Natural killer cell (primary cell): ENCODE measurements at places on chromosomes 12 and 14. TPM values are rescaled to one million over a fixed set of nuclear protein-coding genes. Genes with fewer than 3 reads are reported as not detected.

The XPOT gene
- total RNA-seq, result 39.8 TPM

DNA sequence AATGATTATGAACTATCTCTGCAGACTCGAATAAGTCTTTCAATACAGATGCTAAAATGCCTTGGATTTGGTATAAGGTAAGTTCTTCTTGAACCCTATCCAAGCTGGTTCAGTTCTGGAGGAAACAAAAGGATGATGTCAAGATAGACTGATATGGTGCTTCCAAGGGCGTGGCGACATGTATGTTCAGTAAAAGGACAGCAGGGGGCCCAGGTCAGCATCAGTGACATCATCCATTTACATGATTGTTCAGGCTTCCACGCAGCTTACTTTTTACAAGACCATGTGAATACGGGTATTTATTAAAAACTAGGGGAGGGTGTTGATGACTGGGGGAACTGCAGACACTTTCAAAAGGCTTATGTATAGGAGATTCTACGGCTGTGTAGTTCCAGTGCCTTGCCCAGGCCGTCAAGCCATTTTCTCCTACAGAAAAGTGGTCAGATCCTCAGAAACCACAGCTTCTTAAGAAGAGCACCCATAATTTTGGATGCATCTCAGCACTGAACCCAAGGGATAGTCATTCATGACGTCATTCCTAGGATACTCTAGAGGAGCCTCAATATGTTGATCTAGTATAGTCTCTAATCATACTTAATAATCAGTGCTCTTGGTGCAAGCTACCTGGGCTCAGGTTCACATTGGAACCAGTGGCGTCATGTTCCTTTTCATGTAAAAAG, 527.7 kb downstream of the FUT8 start:
- peak; percentile 35 for DNase-seq

- DNase-seq, result no peak
Measured at GRCh38 chr14:59507063-59507751, 22.9 kb downstream of the JKAMP start.

DNA sequence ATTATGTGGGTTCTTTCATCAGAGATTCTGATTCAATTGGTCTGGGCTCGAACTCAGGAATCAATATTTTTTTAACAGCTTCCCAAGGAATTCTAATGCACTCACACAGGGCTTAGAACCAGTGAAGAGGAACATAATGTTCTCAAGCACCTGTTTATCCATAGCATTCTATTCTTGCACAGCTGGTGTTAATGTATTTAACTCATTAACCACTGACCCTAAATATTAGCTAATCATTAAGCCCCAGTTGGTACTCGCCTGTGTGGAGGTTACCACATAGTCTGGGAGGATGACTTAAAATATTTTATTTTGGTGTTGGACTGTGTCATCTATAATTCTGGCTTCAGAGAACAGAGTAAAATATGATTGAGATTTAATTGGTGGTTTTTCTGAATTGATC, 45.3 kb downstream of the LRP6 start:
- DNase-seq, result no peak

The KRT75 gene
- total RNA-seq, result not detected

- DNase-seq, result no peak
Measured at GRCh38 chr12:108211157-108211556, 82.1 kb downstream of the WSCD2 start.

GRCh38 chr12:84411031-84411430, 501.6 kb downstream of the SLC6A15 start:
- DNase-seq, result no peak

DNA sequence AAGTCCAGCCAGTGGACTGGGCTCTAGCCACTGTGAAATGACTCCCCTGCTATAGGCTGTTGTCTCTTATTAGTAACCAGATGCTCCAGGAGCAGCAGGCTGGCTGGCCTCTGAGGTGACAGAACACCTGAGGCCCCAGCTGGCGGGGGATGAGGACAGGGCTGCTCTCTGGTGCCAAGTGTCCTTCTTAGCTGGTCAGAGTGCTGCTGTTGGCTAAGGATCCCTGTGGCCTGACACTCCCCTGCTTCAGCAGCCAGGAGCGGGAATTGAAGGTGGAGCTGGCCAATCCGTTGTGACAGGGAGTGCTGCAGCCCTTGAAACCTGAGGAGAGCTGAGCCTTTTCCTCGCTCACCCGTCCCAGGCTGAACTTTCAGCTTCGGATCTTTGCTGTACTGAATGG, 30.7 kb downstream of the TMEM229B start:
- no peak for DNase-seq
